Mesothelial cell of epicardium (in vitro differentiated cells): ENCODE measurements at places on chromosomes 7 and 10. TPM values are rescaled to one million over a fixed set of nuclear protein-coding genes. Genes with fewer than 3 reads are reported as not detected.

Gene CDH23
- 2.5 to 2.9 TPM (median 2.9 TPM) in 3 replicates for total RNA-seq

Gene TMEM120A
- total RNA-seq, result 13.8 to 21.2 TPM (median 17.8 TPM) in 3 replicates

Gene FEZF1
- total RNA-seq, result not detected in 3 replicates

Gene IGFBP3
- 1,085 to 1,177 TPM (median 1,171 TPM) in 3 replicates for total RNA-seq

Gene EVX1
- total RNA-seq, result 1.4 to 2.1 TPM (median 1.8 TPM) in 3 replicates

Gene DNAJC9
- 32.1 to 32.7 TPM (median 32.5 TPM) in 3 replicates for total RNA-seq

Gene RAPGEF5
- total RNA-seq, result 5.4 to 6.1 TPM (median 5.7 TPM) in 3 replicates

Gene RPEL1
- total RNA-seq, result not detected in 3 replicates

Gene MEOX2
- total RNA-seq, result 0.09 TPM in 1 of 3 replicates, not detected in the others

Gene GSTO2
- total RNA-seq, result 11.7 to 13.5 TPM (median 12.7 TPM) in 3 replicates

Gene SRRM3
- total RNA-seq, result 6.9 to 8.2 TPM (median 7.7 TPM) in 3 replicates

Gene CNTNAP2
- 3.9 to 4.5 TPM (median 4.2 TPM) in 3 replicates for total RNA-seq

DNA sequence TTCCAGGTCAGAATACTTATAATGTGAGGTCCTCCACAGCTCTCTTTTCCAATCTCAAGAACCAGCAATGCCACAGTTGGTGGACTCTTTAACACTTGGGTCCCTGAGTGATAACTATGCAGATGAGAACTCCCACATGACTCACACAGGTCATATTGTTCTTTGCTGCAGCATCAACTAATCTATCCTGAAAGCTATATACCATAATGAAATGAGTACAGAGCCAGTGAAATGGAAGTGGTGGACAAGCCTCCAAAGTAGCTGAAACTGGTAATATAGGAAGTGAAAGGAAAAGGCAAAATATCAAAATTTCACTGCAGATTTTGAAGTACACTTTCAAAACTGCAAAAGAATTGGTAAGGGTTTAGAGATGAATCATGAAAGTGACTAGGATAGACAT is 45.6 kb downstream of the SORCS1 start:
- no peak for DNase-seq

GRCh38 chr7:157318015-157318706 is 18.6 kb upstream of the DNAJB6 start:
- no peak for DNase-seq

DNA sequence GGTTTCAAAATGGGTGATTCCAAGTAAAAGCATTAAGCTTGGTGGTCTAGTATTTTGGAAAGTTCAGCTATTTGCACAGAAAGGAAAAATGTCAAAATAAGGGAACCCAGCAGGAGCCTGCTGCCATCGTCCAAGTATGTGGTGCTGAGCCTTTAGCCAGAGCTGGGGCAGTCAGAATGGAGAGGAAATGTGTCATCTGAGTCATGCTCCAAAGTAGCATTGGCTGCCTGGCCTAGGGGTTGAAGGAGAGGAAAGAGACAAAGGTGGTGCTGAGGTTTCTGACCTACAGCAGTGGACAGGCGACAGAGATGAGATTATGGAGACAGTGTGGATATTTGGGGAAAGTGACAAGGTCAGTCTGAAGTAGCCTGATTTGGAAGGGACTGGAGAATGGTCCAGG is 103.9 kb downstream of the PLCE1 start:
- no peak for DNase-seq

GRCh38 chr10:33524966-33525365 is 190.5 kb upstream of the NRP1 start:
- no peak for DNase-seq

- no peak for DNase-seq
Measured at GRCh38 chr7:158527915-158528502, 59.6 kb downstream of the PTPRN2 start.

DNA sequence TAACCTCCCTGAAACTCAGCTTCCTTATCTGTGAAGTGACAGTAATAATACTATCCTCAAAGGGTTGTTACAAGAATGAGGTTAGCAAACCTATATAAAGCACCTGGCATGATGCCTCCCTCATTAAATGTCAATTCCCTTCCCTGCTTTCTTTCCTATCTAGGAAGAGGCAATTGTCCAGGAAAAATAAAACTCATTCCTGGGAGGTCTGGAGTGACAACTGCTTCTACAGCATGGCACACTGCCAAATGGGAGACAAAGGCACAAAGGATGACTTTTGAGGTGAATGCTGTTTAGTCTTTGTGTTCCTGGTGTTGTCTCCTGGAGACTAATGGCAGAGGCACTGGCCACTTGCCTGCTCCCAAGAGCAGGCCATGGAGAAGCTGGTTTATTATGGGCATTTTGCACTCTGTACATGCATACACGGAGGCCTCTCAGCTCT is 32.2 kb upstream of the PDE1C start:
- no peak for DNase-seq

DNA sequence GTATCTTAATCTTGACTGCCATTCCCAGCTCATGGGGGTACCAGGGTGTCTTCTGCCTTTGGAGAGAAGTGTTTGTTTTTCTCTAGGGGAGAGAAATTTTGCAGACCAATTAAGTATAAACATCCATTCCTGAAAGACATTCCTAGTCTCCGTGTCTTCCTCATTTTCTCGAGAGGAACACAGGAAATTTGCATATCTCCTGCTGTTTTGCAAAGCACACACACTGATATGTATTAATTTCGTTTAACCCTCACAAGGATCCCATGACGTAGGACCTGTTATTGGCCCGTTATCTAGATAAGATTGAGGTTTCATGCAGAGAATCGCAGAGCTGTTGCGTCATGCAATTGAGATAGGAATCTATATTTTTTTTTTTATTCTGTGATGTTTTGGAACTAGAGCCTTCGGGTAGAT is 944 bp downstream of the RHBDD2 start:
- DNase-seq, result no peak

DNA sequence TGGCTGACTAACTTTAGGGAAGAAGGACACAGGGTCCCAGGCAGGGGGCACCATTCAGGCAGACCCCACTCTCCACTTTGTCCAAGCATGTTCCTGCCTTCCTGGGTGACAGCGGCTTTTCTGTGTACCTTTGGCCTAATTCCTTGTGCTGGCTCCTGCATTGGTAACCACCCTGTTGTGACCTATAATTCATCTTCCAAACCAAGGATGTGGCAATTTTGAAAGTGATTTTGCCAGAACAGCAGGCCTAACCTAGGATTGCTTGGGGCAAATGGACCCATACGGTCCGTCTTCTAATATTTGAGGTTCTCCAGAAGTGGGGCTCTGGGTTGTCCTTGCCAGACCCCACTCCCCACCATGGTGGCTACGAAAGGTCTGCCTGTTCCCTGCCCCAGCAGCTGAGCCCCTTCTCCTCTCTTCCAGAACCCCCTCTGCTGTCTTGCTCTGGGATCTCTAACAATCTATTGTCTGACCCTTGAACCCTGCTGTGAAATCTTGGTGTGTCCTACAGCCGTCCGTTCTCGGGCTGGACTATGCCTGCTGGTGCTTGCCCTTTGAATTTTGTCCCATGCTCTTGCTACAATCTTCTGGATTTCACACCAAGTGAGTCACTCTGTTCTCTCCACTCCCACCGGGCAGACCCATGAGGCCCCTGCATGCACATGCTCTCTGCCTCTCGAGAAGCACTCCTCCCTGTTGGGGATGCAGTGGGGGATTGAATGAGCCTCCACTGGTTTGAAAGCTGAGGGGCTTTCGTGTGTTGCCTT is 316.0 kb downstream of the CXCL12 start:
- DNase-seq, result no peak

DNA sequence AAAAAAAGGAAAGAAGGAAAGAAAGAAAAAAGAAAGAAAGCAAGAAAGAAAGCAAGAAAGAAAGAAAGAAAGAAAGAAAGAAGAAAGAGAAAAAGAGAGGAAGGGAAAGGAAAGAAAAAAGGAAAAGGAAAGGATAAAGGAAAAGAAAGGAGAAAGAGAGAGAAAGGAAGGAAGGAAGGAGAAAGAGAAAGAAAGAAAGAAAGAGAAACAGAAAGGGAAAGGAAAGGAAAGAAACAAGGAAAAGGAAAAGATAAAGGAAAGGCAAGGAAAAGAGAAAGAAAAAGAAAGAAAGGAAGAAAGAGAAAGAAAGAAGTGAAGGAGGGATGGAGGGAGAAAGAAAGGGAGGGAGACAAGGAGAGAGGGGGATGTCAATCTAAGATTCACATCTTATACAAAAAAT is 20.8 kb upstream of the SFTPA2 start:
- DNase-seq, result no peak

DNA sequence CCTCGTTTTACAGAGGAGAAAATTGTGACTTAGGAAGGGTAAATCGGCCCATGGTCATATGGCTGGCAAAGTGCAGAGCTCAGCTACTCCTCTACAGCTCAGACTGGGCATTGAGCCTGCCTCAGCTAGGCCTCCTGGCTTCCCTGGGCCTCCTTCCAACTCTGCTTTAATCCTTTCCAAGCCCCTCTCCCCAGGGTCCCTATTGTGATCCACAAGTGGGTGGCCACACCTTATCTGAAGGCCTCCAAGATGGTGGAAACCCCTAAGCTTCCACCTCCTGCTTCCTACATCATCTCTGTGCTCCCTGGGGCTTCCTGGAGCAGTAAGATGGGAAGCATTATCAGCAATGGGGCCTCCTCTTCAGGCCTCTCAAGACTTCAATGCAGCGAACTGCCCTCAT is 3.0 kb upstream of the LGI1 start:
- no peak for DNase-seq

GRCh38 chr7:141652691-141653090 is 49.3 kb downstream of the DENND11 start:
- DNase-seq, result no peak

DNA sequence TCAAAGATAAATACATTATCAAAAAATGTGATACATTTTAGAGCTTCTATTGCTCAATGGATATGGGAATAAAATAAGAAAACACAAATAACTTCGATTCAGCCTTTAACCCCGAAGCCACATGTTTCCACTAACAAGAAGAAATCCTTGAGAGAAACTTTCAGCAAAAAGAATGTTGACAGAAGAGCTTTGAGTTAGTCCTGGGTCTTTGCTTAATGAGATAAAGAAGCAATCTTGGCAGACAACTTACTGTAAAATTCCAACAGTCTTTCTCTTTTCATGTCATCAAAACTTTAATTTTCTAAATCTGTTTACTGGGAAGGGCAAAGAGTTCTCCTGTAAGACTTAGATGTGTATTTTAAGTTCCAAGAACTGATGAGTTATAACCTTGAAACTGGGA is 810.2 kb downstream of the CNTNAP2 start:
- no peak for DNase-seq

DNA sequence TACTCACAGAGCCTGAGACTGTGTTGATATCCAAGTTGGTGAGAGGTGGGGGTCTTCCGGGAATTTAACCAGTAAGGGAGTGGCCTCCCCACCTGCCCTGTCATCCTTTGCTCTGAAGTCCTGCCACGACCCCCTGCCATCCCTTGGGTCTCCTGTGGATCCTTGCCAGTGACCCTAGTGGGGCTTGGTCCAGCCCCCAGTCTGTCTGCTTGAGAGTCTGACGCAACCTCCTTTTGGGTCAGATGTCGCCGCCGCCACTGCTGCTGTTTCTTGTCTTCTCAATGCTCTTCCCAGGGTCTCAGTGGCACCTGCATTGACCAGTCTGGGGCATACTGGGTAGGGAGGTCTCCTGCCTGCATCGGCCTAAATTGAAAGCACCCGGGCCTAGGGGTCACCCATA is 28.8 kb downstream of the PAX2 start:
- DNase-seq, result no peak

DNA sequence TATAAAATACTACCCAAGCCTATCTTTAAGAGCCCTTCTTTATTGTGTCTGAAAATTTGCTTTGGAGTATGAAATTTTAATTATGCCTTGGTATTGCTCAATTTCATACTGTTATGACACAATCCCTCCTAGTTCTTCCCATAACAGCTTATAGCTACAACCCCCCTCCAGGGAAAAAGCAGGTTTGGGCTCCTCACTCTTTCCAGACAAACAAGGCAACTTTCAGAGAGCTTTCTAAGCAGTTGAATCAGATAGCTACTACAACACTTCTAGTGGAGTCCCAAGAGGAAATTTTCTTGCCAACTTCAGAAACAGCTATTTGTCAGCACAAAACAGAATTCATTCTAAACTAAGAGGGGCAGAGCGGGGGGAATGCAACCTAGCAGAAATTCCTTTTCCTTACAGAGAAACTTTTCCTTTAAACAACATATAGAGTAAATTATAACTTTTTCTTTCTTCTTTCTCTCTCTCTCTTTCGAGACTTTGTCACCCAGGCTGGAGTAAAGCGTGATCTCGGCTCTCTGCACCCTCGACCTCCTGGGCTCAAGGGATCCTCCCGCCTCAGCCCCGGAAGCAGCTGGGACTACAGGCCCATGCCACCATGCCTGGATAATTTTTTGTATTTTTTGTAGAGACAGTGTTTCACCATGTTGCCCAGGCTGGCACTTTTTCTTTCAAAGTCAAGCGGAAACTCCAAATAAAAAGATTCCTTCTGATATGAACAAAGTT is 26.0 kb upstream of the JMJD1C start:
- no peak for DNase-seq

DNA sequence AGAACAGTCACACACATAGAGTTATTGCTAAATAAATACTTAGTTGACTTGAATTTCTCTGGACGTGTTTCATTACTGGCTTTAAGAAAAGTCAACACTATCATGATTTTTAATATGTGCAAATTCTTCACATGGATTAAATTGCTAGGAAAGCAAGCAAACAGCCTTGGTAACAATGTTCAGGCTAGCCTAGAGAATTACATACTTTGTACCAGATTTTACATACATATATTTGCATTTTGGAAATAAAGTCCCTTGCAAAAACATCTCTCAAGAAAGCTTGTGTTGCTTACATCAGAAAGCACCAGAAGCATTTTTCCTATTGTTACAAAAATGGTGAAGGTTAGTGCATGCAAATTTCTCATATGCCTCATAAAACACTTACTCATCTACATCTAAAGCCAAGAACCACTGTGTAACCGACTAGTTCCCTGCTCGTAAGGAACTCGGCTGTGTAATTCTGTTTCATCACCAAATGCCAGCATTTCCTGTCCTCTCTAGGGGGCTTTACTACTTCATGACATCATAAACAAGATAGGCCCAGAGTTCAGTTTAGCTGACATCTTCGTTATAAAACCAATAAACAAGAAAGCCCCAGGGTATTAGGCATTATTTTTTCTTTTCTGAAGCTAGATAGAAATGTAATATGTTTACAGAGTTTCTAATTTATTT is 87.8 kb downstream of the CFAP58 start:
- no peak for DNase-seq

- no peak for DNase-seq
Measured at GRCh38 chr10:105148456-105148855, 507.4 kb downstream of the SORCS3 start.

DNA sequence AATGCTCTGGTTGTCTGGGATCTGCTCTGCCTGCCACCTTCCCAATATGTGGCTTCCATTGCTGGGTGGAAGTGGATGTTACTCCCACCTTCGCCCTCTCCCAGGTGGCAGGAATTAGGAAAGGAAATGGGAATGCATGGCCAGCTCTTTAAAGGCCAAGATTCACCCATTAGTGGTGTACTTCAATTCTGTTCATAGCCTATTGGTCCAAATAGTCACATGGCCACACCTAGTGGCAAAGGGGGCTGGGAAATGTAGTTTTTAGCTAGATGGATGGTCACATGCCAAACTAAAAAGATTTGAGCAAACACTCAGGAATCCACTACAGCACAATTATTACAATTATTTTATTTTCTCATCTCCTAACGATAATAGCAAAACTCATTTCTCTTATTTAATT is 135.1 kb downstream of the NPY start:
- no peak for DNase-seq

GRCh38 chr7:76155938-76156337 is 45.8 kb upstream of the SRRM3 start:
- peak; percentile 36 for DNase-seq

GRCh38 chr10:76086761-76087639 is 655.6 kb downstream of the LRMDA start:
- peak; percentile 51 for DNase-seq

GRCh38 chr10:3264161-3264761 is 91.7 kb upstream of the PITRM1 start:
- no peak for DNase-seq

- DNase-seq, result no peak
Measured at GRCh38 chr10:22894714-22895113, 33.1 kb upstream of the ARMC3 start.

GRCh38 chr7:78863281-78863680 is 590.2 kb downstream of the MAGI2 start:
- no peak for DNase-seq
